ENCODE measurements at places on chromosomes 2 and 18.

GRCh38 chr2:198127627-198128026, 323.2 kb downstream of the PLCL1 start:
- peak; percentile 70 for DNase-seq

GRCh38 chr2:237651761-237652160, 24.4 kb downstream of the LRRFIP1 start:
- no peak for DNase-seq

DNA sequence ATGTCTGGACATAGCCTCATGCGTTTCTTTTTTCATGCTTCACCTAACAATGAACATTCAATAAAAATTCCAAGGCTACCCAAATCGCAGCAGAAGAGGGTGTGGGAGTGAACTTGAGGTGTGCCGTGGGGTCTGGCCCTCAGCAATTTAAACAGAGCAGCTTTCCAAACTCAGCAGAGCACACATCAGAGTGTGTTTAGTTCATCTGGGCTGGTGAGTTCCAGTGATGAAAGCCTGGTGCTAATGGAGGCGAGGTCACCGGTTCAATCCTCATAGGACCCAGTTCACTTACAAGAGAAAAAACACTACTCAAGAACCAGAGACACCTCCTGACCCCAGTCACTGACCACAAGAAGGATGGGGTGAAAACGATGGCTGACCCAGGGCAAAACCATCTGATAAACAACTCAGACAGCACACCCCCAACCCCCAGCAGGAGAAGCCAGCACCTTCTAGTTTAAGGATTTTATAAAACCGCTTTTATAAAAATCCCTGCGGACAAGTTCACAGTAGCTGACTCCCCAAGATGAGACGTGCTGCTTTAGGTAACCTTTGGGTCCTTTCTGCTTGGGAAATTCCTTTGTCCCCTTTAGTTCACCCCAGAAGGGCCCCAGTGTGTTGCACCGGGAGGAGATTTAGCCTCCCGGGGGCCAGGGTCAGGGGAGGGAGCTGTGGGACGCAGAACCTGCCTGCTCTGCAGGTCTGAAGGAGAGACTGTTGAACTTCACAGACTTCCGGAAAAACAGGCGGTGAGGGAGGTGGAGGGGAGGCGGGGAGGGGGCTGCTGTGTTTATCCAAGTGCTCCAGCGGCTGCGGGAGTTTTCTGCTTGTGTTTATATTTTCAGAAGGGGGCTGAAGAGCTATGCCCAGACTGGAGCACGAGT, 152.7 kb upstream of the SOX11 start:
- no peak for DNase-seq

- DNase-seq: no peak
Observed at GRCh38 chr2:390959-391358, 103.1 kb upstream of the ALKAL2 start.

DNA sequence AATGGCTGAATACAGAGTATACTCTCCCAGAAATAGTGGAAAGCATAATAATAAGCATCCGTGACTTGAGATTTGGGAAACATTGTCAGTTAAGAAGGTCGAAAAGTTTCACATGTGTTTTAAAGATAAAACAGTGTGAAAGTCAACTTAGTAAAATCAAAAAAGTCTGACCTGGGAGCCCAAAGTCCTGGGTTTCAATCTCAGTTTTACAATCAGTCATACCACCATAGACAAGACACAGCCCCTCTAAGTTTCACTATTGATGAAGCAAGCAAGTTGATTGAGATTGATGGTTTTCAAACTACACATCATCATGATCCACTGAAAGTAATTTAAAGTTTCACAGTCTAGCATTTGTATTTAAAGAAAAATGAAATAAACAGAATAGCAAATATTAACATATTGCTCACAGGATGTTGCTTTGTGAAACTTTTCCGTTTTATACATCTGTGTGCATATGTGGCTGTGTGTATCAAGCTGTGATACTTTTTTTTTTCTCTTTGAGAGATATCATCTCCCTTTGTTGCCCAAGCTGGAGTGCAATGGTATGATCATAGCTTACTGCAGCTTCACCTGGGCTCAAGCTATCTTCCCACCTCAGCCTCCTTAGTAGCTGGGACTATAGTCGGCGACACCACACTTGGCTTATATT, 71.1 kb downstream of the PIK3C3 start:
- DNase-seq: no peak

DNA sequence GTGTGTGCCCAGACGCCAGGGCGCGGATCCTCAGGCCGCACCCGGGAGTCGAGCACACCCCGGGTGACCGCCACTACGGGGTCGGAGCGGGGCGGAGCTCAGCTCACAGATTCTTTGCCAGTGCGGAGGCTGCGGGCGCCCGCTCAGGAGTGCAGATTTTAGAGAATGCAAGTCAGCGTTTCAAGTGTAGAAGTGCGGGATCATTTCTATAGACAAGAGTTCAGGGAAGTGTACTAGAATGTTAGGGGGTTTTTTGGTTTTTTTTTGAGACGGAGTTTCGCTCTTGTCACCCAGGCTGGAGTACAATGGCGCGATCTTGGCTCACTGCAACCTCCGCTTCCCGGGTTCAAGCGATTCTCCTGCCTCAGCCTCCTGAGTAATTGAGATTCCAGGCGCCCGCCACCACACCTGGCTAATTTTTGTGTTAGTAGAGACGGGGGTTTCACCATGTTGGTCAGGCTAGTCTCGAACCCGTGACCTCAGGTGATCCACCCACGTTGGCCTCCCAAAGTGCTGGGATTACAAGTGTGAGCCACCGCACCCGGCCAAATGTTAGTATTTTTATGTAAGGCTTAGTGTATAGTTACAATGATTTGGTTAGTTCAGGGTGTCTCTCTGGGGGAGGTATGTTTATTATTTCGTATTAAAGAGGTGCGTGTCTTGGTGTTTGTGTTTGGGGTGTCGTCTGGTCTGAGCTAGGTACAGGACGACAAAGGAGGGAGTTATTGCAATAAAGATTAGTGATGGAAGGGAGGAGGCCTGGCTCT, 619 bp upstream of the FAM168B start:
- no peak for DNase-seq

- peak; percentile 24 for DNase-seq
Observed at GRCh38 chr2:181169503-181169902, 189.1 kb downstream of the UBE2E3 start.

- DNase-seq: no peak
Observed at GRCh38 chr18:56696966-56697365, 45.8 kb downstream of the WDR7 start.

GRCh38 chr2:795531-796041, 118.4 kb upstream of the TMEM18 start:
- DNase-seq: no peak

GRCh38 chr2:40316620-40317019, 135.3 kb downstream of the SLC8A1 start:
- no peak for DNase-seq

DNA sequence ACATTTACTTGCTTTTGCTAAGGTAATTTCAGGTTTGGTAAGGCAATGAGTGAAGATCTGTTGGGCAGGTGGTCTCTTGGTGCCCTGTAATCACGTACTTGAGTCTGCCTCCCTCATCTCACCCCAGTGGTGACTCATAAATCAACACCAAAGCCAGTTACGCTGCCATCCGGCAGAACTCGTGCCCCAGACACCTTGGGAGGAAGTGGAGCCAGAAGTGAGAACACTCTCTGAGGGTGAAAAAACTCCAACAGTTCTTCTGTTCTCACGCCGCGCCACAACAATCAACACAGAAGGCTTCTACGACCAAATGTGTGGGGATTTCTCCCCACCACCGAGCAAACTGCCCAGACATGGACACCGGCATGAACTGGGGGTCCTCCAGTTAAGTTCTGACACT, 206.2 kb downstream of the ARL4C start:
- no peak for DNase-seq

DNA sequence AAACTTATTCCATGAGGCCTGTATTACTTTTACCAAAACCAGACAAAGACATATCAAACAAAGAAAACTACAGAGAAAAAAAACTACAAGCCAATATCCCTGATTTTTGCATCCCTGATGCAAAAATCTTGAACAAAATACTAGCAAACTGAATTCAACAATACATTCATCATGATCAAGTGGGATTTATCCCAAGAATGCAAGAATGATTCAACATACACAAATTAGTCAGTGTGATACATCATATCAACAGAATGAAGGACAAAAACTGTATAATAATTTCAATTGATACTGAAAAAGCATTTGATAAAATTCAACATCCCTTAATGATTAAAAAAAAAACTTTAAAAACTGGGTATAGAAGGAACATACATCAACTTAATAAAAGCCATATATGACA, 106.8 kb downstream of the SLC39A10 start:
- DNase-seq: no peak

GRCh38 chr2:43540021-43540779, 55.6 kb downstream of the THADA start:
- peak; percentile 90 for DNase-seq

DNA sequence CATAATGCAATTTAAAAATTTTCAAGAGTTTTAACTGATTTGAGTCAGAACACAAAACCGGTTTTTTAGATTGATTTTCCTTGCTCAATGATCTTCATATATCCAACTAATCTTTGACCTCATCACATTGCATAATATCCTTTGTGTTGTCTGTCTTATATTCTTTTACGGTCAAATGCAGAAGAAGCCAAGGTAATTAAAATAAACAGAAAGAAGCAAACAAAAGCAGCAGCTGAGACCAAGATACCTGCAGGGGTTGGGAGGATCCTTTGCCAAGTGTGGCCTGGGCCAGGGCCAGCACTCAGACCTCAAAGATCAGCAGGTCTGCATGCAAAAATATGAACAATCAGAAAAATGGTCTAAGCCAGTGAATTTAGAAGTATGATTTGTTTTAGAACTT, 428.9 kb upstream of the NETO1 start:
- DNase-seq: no peak

DNA sequence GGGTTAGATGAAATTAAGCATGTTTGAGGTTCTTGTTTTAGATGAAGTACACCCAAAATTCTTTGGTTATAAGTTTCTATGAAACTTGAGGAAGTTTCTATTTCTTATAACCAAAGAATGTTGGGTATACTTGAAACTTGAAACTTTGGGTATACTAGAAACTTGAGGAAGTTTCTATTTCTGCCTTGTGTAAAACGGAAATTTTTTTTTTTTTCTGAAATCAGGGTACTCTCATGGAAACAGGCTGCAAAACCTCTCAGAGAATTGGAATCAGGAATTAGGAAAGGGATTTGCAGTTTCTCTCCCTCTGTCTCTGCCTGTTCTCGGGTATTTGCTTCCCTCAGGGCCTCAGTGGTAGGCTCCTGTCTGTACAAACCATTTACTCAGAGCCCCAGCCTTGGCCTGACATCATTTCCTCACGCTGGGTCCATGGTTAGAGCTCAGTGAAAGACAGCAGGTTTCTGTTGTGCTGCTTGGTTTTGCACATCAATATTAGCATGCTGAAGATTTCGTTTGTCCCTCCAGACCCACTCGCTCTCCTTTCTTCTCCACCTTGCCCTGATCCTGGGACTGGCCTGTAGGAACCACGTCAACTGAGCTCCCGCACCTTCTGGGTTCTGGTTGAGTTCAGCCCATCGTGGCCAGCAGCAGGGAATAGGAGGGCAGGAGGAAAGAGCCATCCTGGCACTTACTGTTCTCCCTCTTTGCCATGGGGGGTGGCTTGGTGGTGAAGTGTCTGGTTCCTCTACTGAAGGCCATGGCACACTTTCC, 106.4 kb downstream of the POLR1A start:
- peak; percentile 81 for DNase-seq

GRCh38 chr2:198312596-198313483, 508.4 kb downstream of the PLCL1 start:
- no peak for DNase-seq

- DNase-seq: peak; percentile 57
Observed at GRCh38 chr18:67672155-67672554, 155.6 kb upstream of the DSEL start.

GRCh38 chr2:157784823-157785175, 91.3 kb downstream of the ACVR1 start:
- no peak for DNase-seq

GRCh38 chr2:210227290-210228088, 2.2 kb upstream of the ACADL start:
- DNase-seq: no peak

DNA sequence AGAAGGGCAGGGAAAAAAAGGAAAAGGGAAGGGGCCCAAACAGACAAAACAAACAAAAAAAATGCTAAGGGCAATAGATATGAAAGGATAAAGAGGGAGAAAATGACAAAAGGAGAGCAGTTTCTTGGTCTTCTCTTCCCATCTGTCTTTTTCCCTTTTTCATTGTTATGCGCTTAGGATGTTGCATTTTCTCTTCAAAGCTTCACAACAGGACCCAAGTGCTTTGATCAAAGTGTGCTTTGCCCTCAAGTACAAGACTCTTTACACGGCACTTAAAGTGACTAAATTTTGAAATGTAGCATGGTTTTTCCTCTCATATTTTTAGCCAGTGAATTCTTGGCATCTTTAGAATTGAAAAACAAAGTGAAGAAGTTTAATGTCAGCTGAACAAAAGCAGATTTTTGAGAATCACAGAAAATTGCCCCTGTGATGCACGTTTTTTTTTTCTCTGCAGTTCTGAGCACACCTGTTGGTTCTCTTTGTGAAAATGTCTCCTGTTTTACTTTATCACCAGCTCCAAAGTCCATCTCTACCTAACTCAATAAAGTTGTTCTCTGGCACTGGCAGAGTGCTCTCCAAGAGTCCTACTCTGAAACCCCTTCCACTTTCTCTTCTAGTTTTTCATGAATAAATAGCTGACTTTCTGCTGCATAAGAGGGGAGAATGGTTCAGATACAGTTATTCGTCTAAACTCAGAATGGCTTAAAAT, 126.6 kb downstream of the KCNH7 start:
- DNase-seq: no peak

GRCh38 chr18:62399781-62400308, 74.7 kb downstream of the TNFRSF11A start:
- no peak for DNase-seq

DNA sequence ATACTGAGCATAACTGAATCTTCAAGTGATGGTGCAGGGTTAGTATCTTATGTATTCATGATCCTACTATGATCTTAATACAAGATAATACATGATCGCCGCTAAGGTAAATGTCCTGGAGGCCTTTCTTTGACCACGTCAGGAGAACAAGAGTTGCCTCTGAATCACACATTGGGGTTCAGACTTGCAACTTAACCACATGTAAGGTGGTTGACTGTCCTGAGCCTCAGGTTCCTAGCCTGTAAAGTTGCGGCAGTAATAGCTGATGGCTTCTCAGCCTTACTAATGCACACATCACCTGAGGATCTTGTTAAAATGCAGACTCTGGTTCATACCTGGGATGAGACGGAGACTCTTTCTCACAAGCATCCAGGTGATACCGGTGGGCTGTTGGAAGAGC, 112.5 kb downstream of the MGAT5 start:
- DNase-seq: no peak

DNA sequence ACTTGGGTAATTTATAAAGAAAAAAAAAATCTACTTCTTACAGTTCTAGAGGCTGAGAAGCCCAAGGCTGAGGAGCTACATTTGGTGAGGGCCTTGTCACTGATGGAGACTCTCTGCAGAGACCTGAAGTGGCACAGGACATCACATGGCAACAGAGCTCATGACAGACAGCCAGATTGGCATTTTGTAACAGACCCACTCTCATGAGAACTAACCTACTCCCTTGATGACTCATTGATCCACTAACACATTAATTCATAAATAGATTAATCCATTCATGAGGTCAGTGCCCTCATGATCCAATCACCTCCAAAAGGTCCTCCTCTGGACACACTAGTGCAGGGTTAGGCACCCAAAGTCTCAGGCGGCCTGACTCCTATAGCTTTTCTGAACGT, 318.4 kb downstream of the GULP1 start:
- DNase-seq: no peak
